COLO829 (cell line): ENCODE measurements at places on chromosomes 16 and 17.

DNA sequence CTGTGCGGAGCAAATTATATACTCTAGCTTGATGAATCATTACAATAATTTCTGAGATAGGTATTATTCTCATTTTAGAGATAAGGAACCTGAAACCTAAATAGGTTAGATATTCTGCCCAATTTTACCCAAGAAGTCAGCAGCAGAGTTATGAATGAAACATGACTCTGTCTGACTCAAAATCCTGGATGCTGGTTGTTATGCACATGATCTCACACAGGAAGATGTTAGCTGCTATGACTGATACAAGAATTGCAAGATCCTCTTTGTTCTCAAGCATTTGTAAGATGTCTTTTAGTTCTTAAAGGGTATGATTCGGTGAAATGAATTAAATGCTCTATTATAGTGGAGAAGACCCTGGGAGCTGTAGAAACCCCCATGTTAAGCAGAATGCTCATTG, 447.8 kb downstream of the KIF2B start:
- no peak for DNase-seq

- peak; percentile 67 for DNase-seq
These were observed 11.2 kb upstream of the SLC47A2 start for GRCh38 chr17:19727501-19728078.

GRCh38 chr17:28475151-28475900, 1.9 kb downstream of the SLC13A2 start:
- peak; percentile 51 for DNase-seq

- DNase-seq = no peak
These were observed 39.5 kb downstream of the COX4I1 start for GRCh38 chr16:85838876-85839585.

GRCh38 chr16:57807252-57807967, 5.1 kb upstream of the KIFC3 start:
- DNase-seq = no peak

DNA sequence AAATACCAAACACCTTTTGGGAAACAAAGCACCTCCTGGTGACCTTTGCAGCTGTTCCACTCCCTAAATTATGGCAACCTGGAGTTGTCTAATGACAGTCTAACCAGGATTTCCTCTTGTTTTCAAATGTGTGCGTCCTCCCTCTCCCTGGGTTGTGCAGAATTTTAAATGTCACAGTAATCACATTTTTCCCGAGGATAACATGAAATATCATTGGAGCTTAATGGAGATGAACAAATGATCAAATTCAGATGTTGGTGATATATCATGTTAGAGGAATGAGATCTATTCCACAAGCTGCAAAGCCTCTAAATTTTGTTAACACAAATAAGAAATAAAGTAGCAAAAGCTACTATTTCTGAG, 86.9 kb upstream of the HLF start:
- no peak for DNase-seq

GRCh38 chr16:68310437-68310773, 341 bp downstream of the SLC7A6OS start:
- DNase-seq = no peak

DNA sequence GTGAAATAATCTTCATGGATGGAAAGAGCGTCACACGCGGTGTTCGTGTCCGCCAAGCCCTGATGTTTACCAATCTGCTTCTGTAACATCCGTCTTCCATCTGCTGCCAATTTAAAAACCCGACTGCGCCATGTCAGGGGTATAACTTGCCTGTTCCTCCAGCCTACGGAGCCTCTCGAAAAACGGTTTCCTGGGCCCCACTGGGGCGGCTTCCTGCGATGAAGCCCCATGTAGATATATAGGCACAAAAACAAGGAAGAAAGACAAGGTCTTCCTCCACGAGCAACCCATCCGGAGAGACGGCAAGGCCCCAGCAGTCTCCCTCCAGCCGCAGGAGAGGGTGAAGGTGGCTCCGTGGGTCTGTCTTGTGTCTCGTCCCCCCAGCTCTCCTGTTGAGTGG, at the start of gene PTX4:
Gene PTX4 (minus strand): TSS at position 326 of the 400 bp plus-strand sequence. CDS start 35 bp downstream, at position 291.
- DNase-seq = no peak

GRCh38 chr16:18788828-18789514, 1.2 kb downstream of the RPS15A start:
- no peak for DNase-seq

DNA sequence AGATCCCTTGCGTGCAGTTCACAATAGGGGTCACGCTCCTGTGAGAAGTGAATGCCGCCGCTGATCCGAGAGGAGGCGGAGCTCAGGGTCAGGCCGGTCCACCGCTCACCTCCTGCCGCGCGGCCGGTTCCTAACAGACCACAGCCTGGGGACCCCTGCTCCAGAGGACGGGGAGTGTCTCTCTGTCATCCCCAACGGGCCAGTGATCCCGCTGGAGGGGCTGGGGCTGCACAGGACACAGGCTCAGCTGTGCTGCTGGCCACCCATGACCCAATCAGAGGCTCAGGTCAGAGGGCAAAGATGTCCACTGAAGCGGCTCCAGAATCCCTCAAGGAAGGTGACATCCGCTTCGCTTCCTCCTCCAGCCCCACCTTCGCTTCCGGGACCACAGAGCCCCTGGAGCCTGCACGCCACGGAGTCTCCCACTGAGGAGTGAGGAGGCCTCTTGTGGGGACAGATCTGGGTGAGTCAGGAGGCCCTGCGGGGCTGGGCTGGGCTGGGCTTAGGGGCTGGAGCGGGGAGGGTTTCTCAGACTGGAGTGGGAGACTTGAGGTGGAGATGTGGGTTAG, 115.4 kb downstream of the METRNL start:
- DNase-seq = no peak

GRCh38 chr16:31486045-31486444, 3.1 kb downstream of the SLC5A2 start:
- no peak for DNase-seq

DNA sequence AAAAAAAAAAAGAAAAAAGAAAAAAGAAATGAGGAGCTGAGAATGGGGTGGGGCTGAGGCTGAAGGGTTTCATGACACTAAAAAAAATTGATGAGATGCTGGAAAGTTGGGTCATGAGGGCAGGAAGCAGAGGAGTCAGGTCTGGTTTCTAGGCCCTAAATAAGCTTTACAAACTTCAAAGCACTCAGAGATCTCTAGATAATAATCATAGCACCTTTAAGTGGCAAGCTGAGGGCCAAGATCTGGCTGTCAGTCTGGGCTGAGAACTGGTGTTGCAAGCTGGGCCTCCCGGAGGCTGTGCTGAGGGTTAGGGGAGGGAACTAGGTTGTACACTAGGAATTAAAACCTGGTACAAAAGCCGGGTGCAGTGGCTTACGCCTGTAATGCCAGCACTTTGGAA, 6.4 kb downstream of the ZNF764 start:
- DNase-seq = no peak

DNA sequence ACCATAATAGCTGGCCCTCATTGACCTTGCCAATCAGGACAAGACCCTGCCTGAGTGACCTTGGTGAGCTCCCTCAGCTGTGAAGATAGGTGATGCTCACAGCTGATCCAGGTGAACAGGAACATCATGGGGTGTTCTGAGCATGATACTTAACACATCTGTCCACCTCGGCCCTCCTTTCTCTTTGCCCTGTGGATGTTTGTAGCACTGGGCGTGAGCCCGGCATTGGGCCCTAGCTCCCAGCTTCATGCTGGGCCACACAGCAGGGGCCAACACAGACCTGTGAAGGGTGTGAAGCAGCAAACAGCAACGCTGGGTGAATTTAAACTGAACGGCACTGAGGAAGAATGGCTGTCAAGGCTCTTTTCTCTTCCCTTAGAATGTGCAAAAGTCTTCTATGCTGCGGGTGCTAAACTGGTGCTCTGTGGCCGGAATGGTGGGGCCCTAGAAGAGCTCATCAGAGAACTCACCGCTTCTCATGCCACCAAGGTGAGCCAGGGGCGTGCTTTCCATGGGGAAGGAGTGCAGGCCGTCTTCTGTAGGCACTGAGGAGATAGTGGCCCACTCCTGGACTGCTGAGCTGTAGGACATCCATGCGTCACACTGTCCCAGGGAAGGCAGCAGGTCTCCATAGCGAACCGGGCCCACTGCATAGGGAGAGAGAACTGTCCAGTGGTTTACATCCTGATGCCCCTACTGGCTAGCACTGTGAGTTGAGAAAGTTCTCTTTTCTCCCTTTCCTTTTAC, 35.9 kb downstream of the TMEM11 start:
- no peak for DNase-seq

GRCh38 chr17:30095507-30096244, 20.9 kb upstream of the NSRP1 start:
- DNase-seq = peak; percentile 86

DNA sequence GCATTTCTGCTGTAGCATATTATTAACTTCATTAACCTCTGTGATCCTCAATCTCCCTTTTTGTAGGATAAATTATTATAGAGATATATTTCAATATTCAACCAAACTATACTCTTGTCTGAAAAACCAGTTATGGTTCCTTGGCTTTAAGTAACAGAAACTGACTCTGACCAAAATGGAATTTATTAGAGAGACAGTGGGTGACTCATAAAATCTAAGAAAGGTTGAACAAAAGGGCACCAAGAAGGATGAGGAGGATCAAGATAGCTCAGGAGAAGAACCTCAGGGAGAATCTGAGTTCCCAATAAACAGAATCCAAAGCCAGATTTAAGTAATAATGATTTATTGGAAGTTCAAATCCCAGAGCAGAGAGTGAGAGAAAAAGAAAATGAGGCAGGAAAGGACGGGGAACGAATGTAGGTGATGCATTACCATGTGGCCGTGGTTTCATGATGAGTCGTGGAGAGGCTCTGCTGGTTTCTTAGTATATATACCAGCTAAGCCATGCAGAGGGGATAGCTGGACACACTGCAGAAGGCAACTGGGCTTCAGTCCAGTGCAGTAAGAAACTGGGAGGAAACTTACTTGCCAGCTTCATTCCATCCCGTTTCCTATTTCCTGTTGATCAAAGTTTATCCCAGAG, 151.5 kb upstream of the GOT2 start:
- no peak for DNase-seq

GRCh38 chr17:57604771-57605674, 140.1 kb downstream of the CCDC182 start:
- no peak for DNase-seq

GRCh38 chr16:86909359-86910160, 331.2 kb downstream of the FOXL1 start:
- DNase-seq = no peak

DNA sequence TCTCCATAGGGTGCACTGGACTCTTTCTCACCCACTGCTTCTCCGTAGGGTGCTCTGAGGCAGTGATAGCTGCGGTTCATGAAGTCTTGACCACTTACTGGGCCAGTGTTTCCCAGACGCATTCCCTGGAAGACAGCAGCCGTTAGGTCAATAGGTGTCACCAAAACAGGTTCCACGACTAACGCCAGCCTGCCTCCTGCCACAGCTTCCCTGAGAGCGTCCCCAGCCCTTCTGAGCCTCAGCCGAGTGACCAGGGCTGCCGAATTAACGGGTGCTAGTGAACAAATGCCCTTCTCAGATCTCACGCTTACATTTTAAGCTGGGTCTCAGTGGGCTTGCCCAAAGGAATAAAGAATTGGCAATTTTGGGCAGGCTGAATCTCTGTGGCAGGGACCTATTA, 188.7 kb upstream of the TNRC6C start:
- no peak for DNase-seq

DNA sequence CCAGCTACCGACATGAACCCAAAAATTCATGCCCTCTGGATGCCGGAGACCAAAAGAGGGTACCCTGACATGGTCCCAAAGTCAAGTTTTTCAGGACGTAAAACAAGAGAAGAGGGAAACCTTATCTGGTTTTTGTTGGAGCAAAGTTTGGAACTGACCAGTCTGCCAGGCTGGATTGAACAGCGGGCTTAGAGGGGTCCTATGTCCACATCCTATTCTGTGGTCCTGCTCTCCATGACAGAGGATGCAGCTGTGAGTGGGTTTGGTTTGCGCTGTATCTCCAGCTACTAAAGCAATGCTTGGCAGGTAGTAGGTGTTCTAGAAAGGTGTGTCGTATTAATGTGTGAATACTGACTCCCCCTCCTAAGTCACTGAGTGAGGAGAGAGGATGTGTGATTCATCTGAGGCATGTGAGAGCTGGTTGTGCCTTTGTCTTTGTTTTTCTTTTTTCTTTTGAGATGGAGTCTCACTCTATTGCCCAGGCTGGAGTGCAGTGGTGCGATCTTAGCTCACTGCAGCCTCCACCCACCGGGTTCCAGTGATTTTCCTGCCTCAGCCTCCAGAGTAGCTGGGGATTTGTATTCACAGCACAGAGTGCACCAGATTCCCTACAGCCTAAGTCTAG, 31.0 kb downstream of the PMM2 start:
- DNase-seq = no peak

DNA sequence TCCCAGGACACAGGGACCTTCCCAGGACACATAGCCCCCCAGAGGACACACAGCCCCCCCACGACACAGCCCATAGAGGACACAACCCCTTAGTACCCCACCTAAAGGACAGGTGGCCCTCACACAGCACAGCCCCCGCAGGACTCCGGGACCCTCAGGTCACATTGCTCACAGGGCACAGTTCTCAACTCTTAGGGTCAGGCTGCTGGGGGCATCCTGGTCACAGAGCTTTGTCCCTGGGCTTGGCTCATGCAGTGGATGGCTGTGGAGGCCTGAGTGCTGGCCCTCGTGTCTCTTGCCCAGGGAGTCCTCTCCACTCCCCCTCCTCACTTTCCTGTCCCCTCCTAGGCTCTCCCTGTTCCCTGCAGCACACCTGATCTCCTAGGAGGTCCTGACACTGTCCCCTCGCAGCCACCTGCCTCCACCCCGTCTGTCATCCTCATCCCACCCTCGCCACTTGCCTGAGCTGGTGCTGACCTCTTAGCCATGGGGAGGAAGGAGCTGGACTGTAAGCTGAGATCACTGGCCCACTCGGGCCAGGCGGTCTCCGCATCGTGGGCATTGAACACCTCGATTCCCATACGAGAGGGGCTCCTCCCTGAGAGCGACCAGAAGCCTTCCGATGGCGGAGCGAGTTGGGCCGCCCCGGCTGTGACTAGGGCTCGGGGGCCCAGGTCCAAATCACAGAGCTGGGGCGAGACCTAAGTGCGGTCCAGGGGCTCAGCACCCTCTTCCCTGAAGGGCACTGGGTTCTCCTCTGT, 1.4 kb upstream of the WDR45B start:
- DNase-seq = no peak

GRCh38 chr17:19019041-19019941, 14.7 kb upstream of the FAM83G start:
- peak; percentile 34 for DNase-seq

- DNase-seq = no peak
These were observed 63.1 kb downstream of the ZDHHC7 start for GRCh38 chr16:84947996-84948850.

GRCh38 chr16:67953641-67954375, 9.9 kb upstream of the LCAT start:
- DNase-seq = no peak

DNA sequence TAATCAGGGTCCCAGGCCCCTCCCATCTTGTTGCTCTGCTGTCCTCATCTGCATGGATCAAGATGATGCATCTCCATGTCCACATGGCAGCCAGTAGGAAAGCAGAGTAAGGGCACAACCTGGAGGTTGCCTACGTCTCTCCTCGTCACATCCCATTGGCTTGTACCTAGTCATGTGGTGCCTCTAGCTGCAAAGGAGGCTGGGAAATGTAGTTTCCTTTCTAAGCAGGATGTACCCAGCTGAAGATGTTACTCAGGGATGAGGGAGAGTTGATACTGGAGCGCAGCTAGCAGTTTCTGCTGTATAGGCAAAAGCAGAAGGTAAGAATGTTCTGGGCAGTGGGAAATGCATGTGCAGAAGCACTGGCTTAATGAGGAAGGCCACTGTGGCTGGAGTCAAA, 20.8 kb downstream of the ABCC1 start:
- DNase-seq = no peak
